ENCODE measurements at places on chromosomes 16 and 17.

GRCh38 chr17:77824102-77824779, 134.3 kb upstream of the TNRC6C start:
- no peak for DNase-seq

DNA sequence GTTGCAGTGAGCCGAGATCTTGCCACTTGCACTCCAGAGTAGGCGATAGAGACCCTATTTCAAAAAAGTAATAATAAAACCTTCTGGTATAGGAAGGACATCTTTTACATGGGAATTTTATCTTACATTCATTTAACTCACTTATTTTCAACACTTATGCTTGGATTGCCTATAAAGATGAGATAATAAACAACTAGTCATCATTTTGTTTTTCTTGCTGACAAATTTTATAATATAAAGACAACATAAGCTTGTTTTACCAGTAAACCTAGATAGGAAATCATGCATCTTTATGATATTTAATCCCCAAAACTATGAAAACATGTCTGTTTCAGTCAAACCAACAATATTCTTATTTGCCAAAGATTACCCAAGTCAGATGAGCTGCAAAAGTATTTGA, 17.0 kb downstream of the ABCC3 start:
- DNase-seq = no peak

DNA sequence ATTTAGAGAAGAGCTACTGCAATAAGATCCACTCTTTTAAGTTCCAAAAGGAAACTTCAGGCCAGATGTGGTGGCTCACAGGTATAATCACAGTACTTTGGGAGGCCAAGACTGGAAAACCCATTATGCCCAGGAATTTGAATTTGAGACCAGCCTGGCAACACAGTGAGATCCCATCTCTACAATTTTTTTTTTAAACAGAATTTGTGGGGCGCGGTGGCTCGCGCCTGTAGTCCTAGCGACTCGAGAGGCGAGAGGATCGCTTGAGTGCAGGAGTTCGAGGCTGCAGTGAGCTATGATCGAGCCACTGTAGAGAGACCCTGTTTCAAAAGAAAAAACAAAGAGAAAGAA, 793 bp downstream of the COG7 start:
- no peak for DNase-seq

- DNase-seq = no peak
These were observed 9.7 kb downstream of the RHBDL3 start for GRCh38 chr17:32275060-32276042.

- DNase-seq = no peak
These were observed 426.6 kb downstream of the HAPSTR1 start for GRCh38 chr16:9518051-9518450.

DNA sequence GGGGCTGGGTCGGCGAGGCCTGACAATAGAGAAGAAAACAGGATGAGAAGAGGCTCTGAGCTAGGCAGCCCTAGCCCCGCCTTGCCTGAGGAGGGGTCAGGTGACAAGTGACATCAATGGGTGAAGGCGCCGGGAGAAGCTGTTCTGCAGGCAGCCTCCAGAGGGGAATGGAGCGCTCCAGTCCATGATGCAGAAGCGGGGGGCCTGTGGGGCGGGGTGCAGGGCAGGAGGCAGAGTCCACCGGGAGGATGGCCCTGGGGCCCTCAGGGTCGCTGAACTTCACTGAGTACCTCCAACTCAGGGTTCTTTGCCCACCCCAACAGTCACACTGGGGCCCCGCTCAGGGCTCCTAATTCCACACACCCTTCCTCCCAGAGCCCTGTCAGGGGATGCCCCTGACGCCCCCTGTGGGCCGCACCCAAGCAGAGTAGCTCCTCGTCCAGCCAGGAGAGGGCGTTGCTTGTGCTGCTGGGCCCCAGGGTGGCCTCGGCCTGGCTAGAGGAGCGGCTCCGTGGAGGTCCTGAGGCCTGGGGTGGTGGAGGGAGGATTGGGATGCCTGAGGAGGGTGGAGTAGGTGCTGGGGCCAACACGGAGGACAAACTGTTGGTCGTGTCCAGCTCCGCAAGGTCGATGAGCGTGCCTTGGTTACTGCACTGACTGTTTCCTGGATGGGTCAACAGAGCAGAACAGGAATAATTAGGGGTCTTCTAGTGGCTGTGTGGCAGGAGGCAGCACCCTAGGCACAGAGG, 20.8 kb downstream of the GGA3 start:
- peak; percentile 31 for DNase-seq

- no peak for DNase-seq
These were observed 989 bp upstream of the GALK1 start for GRCh38 chr17:75765981-75766380.

DNA sequence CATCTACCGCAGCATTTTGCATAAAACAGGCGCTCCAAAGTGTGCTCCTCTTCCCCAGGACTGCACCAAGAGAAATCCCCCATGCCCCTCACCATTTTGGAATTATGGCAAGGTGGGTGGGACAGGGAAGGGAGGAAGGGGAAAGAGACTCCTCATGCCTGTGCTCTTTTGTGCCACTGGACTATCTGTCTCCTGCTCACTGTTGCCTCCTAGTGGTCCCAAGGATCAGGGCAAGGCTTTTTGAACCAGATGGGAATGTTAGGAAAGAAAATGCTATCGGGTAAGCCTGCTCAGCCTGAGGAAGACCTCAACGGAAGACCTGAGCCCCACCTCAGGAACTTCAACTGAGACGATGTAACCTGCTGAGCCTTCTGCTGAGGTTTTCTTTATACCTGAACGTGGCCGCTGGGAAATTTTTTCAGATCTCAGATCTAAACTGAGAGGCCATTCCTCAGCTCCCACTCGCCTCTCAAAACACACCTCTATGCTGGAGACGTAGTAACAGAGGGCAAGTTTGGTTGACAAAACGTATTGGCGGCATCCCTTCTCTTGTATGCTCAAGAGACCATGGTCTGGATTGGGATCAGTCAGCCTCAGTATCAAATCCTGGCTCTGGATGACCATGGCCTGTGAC, 58.3 kb downstream of the SPACA3 start:
- peak; percentile 15 for DNase-seq

DNA sequence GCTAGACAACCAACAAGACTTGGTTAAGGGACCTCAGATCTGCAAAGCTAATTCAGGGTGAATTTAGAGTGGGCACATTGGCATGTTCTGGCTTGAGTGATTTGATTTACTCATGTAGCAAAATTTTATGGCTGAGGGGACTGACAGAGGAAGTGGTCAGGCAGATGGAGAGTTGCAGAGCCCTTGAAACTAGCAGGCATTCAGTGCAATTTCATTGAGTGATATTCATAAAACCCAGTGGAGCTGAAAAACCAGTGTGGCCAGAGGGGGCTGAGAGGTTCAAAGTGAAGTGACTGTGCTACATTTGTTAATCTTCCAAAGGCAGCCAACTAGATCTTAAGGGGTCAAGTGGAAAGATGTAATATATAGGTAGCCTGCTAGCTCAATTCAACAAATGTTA, 2.2 kb upstream of the TMEM94 start:
- DNase-seq = peak; percentile 44

DNA sequence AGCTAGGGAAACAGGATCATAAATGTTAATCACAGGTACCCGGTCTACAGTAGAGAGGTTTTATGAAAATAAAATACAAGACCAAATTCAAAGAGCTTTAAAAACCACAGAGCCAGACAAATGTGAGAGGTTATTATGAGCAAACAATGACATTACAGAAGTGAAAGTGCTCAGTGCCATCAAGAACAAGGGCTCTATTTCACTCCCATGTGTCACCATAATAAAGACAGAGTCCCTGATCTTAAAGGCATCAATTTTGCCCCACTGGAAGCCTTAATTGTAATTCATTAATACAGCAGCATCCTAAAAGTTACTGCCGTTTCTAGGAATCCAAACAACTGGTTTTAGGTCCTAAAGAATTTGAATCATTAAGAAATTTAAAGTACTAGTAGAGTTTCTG, 43.7 kb upstream of the CDRT4 start:
- DNase-seq = no peak

DNA sequence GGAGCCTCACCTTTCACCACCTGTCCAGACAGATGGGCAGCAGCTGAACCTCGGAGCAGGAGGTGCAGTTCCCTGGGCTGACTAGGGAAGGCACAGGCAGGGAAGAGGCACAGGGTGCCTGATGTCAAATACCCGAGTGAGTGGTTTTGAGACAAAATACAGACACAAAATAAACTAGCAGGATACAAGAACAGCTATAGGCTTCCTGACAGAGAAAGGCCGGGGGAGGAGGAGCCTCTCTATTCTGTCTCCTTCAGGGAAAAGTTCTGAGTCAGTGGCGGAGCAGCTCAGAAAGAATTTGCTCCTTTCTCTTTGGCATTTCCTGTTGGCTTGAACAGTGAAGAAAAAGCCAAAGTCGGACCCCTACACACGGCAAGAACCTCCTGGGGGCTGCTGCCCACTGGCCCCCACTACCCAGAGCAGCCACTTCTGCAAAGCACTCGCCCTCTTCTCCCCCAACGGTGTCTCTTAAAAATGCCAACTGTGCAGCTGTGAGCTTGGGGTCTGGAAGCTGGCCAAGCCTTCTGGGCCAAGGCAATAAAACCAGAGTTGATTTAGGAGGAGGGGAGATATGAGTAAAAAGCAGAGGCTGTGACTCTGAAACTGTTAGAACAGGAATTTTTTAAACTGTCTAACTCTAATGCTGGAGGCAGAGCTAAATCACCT, 14.4 kb upstream of the FAAP100 start:
- no peak for DNase-seq

DNA sequence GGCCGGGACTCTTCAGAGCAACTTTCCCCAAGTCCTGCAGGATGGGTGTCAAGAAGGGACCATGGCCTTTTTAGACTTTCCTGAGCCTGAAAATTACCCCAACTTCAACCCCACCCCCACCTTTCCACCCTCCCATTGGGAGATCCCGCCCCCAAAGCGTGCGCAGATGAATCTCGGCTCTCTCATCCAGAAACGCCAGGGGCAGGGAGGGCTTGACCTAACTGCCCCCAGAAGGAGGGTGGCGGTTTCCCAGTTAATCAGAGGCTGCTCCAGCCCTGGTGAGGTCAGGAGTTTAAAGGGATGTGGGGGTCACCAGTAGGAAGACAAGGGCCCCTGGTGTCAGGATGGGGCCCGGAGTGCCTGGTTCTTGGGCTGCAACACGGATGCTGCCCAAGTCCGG, 480 bp downstream of the KIF19 start:
- DNase-seq = no peak

DNA sequence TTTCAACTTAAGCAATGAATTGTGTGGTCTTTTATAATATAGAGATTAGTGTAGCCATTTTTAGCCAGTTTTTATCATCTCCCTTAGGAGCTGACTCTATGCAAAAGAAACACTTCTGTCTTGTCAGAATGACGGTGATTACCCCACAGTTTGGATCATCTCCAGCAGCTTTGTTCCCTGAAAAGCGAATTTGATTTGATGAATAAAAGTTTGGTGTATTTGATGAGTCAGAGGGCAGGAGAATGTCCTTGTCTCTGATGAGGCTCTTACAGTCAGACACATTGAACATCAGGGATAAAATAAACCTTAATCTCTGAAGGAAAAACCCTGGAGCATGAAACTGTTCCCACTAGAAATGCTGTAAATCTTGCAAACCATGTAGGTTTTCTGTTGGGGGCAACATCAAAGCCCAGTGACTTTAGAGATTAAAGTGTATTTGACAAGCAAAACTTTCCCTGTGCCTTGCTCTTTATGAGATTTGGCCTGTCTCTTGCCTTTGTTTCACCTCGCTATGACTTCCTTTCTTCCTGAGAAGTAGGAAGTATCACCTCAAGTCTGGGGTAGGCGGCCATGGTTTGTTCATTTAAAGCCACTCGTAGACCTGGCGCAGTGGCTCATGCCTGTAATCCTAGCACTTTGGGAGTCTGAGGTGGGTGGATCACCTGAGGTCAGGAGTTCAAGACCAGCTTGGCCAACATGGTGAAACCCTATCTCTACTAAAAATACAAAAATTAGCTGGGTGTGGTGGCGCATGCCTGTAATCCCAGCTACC, 209.3 kb downstream of the FTO start:
- DNase-seq = no peak

DNA sequence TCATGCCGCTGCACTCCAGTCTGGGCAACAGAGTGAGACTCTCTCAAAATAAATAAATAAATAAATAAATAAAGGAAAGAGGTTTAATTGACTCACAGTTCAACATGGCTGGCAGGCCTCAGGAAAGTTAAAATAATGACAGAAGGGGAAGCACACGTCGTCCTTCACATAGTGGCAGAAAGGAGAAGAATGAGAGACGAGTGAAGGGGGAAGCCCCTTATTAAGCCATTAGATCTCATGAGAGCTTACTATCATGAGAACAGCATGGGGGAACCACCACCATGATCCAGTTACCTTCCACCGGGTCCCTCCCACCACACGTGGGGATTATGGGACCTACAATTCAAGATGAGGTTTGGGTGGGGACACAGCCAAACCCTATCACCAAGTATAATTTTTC, 54.5 kb downstream of the PAFAH1B1 start:
- DNase-seq = no peak

GRCh38 chr17:81058263-81058871, 23.4 kb downstream of the BAIAP2 start:
- no peak for DNase-seq

DNA sequence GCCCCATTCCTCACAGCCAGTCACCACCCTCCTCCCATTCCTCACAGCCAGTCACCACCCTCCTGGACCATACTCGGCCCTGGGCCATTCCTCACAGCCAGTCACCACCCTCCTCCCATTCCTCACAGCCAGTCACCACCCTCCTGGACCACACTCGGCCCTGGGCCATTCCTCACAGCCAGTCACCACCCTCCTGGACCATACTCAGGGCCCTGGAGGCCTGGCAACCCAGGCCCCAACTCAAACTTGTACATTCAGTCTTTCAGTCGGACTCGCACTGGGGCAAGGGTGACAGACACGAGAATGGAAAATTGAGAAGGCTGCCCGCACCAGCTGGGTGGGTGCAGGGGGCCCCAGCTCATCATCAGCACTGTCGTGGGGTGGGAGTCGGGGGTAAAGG, 30.4 kb upstream of the FOXK2 start:
- no peak for DNase-seq

GRCh38 chr17:81097134-81097942, 62.4 kb downstream of the BAIAP2 start:
- DNase-seq = no peak

- DNase-seq = no peak
These were observed 19.1 kb downstream of the ZFHX3 start for GRCh38 chr16:73028721-73029361.

DNA sequence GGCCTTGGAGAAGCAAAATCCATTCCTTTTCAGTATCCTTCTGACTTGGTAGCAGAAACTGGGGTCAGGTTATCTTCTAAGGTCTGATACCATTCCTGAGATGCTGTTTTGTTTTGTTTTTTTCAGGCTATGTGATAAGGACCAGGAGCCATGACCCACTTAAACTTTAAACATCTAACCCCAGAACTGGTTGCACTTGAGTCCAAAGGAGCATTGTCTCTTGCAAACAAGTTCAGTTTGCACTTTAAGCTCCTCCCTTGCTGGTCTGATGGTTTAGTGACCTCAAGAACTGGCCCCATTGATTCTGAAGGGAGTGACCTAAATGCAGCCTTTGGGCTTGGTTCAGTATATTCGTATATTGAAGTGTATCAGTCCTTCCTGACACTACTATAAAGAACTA, 75.2 kb downstream of the ERCC4 start:
- no peak for DNase-seq

- DNase-seq = no peak
These were observed 6.6 kb upstream of the CNGB1 start for GRCh38 chr16:57977418-57978069.

GRCh38 chr17:76452127-76452659, 759 bp downstream of the UBE2O start:
- no peak for DNase-seq

- no peak for DNase-seq
These were observed 16.2 kb downstream of the LUC7L start for GRCh38 chr16:212999-213398.
